PC-9 (cell line): ENCODE measurements at places on chromosomes 16 and 17. TPM values are rescaled to one million over a fixed set of nuclear protein-coding genes. Genes with fewer than 3 reads are reported as not detected.

GRCh38 chr17:75854101-75854748 lies 910 bp downstream of the WBP2 start:
- DNase-seq: peak; percentile 75

- DNase-seq: peak; percentile 63
These were observed 22.0 kb upstream of the GOT2 start for GRCh38 chr16:58755989-58756649.

DNA sequence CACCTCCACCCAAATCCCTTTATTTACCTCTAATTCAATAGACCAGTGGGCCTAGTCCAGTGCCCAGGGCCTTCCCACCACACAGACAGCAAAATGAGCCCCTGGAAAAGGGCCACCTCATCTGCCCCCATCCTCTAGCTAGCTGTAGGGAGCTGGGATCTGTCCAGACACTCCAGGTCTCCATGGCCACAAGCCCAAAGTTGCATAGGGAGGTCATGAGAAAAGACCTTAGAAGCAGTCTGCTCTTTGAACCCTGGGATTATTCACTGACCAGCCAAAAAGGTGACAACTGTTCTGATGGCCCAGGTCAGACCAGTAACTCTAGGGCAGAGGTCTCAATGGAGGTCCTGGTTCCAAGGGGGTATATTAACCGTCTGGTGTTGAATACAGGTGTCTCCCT lies 2.0 kb downstream of the CUEDC1 start:
- DNase-seq: no peak

GRCh38 chr17:74981979-74982662 lies 5.3 kb upstream of the CDR2L start:
- DNase-seq: peak; percentile 51

DNA sequence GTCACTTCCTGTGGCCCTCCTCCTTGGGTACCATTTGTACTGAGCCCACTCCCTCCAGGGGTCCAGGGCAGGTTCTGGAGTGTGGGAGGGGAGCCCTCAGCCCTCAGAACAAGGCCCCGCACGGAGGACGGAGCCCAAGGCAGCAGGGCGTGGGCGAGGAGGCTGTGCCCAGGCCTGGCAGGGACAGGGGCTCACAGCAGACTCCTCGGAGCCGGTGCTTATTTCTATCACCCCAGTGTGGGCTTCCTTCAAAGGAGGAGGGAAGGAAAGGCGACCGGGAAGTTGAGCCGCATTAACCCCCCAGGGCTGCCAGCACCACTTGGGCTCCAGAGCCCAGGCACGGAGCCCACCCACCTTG lies 54.0 kb downstream of the ABR start:
- DNase-seq: no peak

- no peak for DNase-seq
These were observed 23.9 kb downstream of the PITPNM3 start for GRCh38 chr17:6532441-6532885.

DNA sequence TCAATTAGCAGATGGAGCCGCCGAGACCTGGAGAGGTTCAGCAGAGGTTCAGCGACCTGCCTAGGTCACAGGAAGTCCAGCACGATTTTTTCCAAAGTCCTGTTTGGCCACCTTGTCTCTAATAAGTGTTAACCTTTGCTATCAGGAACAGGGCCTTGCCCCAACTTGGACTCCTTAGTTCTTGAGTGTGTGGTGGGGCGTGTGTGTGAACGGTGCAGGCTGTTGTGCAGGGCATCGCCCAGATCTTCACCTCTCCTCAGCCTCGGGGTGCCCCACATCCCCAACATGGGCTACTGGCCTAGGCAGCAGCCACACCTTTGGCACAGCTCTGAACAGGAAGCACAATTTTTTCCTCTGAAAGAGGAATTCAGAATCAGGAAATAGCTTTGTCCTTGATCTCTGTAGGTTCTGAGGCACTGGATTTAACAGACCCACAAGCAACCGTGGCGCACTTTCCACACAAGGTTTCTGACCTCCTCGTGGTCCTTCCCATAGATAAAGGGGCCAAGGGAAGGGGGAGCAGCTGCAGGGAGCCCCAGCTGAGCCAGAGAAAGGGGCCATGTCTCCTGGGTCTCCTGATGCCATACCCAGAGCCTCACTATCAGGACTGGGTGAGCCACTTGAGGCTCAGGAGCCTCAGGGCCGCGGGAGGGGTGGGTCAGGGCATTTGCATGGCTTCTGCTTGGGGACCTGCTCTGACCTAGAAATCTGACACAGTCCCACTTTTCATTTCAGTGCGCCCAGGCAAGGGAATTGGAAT lies 10.4 kb downstream of the MPRIP start:
- peak; percentile 79 for DNase-seq

DNA sequence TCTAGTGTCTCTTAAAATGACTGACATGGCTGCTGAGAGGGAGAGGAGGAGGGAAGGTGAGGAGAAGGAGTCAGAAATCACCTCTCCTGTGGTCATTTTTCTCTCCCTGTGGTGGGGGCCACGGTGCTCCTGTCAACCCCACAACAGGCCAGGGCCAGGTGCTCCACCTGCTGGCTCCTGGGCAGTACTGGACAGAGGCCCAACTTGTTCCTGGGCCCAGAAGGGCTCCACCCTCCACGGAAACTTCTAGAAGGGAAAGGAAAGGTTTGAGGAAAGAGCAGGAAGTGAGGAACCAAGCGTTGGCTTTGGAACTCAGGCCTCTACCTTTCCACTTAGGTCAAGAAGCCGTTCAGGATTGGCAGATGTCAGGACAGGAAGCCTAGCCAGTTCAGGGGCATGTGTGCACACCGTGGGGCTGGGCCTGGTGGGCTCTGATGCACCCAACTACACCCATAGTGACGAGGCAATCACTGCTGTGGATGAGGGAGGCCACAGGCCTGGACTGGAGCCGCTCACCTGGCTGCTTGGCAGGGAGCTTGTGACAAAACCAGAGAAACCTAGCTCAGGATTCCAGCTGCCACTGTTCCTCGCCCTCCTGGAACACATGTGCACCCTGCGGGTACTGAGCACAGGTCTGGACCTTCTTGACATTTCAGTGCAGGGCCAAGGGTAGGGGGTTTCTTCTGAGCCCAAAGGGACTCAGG lies 36.1 kb downstream of the WNT3 start:
- peak; percentile 52 for DNase-seq

DNA sequence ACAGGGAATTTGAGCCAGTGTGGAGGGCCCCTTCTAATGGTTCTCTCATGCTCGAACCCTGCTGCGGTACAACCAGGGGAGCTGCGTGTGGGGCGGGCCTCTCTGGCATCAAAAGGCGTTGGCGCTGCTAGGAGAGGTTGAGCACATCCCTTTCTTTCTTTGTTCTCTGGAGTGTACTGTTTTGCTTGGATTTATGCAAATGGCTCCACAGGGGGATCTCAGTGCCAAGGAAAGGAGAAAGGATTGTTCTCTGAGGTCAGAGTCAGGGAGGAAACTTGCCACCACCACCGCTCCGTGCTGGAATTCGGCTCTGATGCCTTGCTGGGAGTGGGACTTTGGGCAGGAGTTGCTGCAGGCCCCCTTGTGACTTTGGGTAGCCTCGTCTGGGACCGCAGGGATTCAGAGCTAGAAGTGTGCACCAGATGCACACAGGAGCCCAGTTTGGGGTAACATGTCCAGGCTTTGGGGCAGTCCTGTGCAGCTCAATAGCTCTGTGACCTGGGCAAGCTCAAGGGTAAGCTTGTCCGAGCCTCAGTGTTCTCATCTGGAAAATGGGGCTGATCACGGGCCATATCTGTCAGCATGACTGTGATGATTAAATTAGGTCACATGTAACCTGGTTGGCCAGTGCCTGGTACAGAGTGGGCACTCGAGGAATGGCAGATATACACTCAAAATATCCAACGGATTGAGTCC lies 353.0 kb upstream of the EEF2KMT start:
- DNase-seq: no peak

- no peak for DNase-seq
These were observed 17.2 kb downstream of the KATNB1 start for GRCh38 chr16:57752581-57753447.

DNA sequence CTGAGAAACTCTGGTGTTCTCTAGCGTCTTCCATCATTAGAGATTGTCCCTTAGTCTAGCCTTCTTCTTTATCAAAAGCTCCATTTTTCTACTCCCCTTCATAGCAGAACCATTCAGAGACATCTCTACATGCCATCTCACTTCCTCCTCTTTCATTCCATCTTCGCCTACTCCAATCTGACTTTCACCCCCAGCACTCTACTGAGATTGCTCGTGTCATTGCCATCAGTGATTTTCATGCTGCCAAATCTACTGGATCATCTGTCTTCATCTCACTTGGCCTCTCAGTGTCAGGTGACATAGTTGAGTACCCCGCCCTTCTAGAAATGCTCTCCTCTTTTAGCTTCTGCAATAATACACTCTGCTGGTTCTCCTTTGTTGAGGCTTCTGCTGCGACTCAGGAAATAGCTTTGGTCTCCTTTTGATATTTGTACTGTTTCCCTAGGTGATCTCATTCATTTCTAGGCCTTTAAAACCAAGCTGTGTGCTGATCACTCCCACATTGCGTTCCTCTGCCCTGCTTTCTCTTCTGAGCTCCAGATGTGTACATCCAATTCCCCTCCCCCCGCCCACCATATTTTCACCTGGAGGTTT lies 119.1 kb downstream of the FTO start:
- no peak for DNase-seq

DNA sequence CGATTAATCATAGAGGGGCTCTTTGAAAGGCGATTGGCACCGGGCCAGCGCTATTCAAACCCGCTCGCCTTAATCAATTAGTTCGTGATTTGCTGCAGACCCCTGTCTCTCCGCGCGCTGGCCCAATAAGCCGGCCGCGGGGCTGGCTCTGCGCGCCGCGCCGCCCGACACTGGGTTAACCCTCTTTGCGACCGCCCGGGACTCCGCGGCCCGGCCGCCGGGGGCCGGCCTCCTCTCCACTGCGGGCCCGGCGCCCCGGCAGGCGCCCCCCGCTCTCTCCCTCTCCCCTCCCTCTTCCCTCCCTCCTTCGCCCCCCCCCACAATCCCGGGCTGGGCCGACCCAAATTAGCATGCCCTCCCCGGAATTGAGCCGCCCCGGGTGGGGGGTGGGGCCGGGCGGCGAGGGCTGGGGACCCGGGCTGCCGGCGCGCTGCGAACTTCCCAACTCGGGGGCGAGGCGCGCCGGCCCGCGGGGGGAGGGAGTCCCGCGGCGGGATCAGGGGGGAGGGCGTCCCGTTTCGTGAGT lies 428 bp upstream of the SALL1 start:
- DNase-seq: no peak

GRCh38 chr16:337437-337836 lies 15.1 kb downstream of the AXIN1 start:
- no peak for DNase-seq

GRCh38 chr16:3101018-3101840 lies 2.1 kb upstream of the ZSCAN10 start:
- DNase-seq: no peak

GRCh38 chr17:43026595-43026994 lies 1.6 kb downstream of the RND2 start:
- DNase-seq: no peak

DNA sequence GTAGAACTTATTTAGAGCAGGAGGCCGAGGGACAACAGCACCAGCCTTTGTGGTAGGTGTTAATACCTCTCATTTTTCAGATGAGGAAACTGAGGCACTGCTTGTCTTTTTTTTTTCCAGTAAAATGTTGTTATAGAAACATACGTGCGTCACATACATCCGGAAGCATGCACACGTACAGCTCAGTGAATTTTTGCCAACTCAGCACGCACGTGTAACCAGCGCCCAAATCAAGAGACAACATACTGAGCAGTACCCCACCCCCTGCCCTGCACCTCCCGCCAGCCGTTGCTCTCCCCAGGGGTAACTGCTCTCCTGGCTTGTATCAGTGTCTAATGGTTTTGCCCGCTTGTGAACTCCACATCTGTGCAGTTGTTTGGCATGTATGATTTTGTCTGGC lies 92.0 kb downstream of the CMIP start:
- no peak for DNase-seq

- DNase-seq: no peak
These were observed 155.1 kb downstream of the C16orf95 start for GRCh38 chr16:87161822-87162676.

DNA sequence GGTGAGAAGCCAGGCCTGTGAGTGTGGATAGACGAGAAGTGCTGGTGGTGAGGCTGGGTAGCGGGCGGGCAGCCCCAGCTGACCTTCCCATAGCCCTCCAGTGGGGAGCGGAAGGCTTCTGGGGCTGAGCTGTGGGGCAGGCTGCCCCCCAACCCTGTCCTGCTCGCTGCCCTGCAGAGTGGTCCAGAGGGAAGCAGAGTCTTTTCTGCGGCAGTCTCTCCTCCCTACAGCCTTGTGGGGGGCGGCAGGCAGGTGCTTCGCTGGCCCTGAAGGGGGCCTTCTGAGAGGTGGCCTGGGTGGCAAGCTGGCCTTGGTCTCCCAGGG lies 3.7 kb downstream of the NLGN2 start:
- no peak for DNase-seq

DNA sequence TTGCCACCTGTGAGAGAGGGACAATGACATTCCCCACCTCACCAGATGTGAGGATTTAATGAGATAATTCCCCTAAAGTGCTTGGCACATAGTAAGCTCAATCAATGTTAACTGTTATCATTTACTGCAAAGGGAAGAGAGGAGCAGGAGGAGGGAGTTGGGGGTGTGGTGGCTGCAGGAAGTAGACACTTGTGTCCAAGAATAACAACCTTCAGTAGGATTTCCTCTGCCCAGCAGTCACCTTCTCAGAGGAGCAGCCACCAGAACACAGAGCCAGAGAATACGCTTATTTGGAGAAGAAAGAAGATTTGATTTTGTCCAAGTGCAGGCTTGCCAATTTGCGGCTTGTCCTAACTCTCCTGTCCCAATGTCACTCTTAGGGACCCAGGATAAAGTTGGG lies 10.2 kb downstream of the CBX4 start:
- DNase-seq: no peak

DNA sequence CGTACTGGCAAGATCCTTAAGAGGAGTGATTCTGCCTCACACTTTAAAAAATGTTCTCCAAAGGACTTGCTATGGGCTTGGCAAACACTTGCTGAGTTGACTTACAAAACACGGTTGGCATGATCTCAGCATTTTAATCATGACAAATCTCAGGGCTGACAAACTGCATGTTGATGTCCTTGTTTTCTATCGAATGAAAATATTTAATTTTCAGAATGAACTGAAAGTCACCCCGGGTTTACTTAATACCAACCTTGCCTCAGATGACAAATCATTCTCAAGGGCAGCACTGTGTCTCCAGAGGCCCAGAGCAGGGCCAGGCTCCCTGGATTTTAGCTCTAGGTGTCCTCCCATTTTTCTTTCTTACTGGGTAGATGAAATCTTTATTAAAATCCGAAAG lies 229.1 kb upstream of the ZFHX3 start:
- no peak for DNase-seq

Gene SETD1A
- 29.6 and 33.2 TPM in 2 replicates for total RNA-seq

Gene C17orf100
- 2.3 and 4.4 TPM in 2 replicates for total RNA-seq

Gene TEKT5
- 1.5 TPM in 1 of 2 replicates, not detected in the other for total RNA-seq

Gene UTS2R
- not detected in 2 replicates for total RNA-seq
